CD8-positive, alpha-beta T cell (primary cell): ENCODE measurements at places on chromosomes 11 and 22. TPM values are rescaled to one million over a fixed set of nuclear protein-coding genes. Genes with fewer than 3 reads are reported as not detected.

- no peak for DNase-seq
These were observed 131.9 kb downstream of the MPPED1 start for GRCh38 chr22:43543522-43544288.

GRCh38 chr22:45645150-45645525 lies 26.5 kb upstream of the ATXN10 start:
- no peak for DNase-seq

DNA sequence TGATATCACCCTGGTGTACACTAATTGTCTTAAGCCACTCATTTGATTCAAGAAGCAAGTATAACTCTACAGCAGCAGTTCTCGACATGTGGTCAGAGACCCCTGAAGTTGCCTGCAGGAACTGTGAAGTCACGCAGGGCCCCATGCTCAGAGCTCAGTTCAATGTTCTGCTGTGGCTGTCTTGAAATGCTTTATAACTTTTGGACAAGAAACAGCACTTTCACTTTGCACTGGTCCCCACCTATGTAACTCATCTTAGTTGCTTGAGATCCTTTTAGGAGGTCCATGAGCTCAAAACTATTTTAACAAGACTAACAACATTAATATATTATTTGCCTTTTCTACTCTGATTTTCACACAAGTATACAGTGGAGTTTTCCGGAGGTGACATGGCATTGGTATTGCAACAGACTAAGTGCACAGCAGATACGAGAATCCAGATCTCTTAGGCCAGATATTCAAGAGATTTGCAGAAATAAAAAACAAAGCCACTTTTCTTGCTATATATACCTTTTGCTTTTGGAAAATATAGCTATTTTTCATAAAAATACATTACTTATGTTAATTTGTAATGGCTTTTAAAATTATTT lies 64.8 kb downstream of the PRR5L start:
- no peak for DNase-seq

DNA sequence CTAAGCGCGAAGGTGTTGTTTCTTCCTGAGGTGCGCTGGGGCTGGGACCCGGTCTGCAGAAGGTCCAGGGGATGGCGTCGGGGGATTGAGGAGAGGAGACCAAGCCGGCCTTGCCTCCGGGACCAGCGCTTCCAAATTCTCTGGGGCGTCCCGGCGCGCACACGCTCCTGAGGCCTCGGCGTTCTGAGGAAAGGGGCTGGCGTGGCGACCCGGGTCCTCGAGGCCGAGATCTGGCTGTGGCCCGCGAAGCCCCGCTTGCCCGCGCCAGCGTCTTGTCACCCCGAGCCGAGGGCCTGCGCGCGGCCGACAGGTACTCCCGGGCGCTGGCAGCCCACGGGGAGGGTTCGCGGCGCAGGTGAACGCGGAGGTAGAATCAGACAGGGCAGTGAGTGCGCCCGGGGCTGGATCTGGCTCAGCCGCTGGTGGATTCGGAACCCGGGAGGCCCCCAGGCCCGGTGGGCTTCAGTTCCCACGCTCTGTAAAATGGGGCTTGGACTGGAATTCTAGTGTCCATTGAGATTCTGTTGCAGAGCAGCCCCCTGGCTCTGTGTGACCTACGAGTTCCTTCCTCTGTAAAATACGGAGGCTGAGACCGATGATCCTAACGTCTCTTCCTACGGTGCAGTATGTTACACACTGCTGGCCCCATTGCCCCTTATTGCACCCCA lies 14.7 kb downstream of the SSH3 start:
- peak; percentile 37 for DNase-seq

DNA sequence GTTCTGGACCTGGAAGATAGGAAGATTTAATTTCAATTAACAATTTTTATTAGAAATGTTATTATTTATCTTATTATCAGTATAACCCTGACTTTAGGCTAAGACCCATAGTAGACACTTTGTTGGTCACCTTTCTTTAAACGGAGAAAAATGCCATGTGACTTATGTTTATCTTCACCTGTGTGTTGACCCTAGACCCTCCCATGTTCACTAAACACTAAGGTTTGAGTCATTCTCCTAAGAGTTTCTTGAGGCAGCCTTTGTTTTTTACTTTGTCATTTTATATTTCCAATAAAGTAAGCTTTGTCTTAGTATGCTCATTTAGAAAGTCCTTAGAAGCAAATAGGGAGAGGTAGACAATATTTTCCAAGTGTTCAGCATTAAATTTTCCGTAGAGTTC lies 771.7 kb downstream of the METTL15 start:
- no peak for DNase-seq

DNA sequence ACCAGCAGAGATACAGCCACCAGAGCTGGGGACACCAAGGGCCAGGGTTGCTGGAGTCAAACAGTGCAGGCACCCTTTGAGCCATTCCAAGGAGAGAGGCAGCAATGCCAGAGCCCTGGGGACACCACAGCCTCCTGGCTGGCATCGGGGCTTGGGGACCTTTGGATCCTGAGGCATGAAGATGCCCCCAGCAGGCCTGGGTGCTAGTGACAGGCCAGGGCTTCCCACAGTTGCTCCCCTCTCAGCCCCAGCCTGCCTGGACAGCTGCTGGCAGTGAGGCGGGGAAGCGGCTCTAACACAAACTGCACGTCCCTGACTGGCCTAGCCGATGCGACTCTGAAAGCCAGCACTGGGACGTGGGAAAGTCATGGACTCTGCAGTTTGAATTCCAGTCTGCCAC lies 2.7 kb downstream of the CD5 start:
- peak; percentile 15 for DNase-seq

- DNase-seq: no peak
These were observed 176.9 kb downstream of the MN1 start for GRCh38 chr22:27624705-27625104.

DNA sequence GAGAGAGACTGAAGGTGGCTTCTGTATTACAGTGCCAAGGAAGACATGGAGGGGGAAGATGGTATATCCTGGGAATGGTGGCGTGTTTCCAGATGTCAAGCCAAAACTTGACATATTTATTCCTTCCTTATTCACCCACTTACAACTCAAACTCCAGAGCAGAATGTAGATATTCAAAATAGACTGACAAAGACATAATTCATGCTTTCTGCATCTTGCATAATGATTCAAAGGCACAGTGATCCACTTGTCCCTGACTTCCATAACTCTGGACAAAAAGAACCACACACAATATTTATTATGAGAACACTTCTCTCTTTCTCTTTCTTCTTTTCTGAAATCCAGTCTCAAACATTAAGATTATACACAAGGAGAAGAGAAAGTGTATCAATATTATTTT lies 48.9 kb downstream of the SLC17A6 start:
- no peak for DNase-seq

GRCh38 chr11:83278351-83278750 lies 7.8 kb downstream of the CCDC90B start:
- DNase-seq: no peak

GRCh38 chr11:134580610-134580975 lies 168.6 kb upstream of the B3GAT1 start:
- DNase-seq: no peak

DNA sequence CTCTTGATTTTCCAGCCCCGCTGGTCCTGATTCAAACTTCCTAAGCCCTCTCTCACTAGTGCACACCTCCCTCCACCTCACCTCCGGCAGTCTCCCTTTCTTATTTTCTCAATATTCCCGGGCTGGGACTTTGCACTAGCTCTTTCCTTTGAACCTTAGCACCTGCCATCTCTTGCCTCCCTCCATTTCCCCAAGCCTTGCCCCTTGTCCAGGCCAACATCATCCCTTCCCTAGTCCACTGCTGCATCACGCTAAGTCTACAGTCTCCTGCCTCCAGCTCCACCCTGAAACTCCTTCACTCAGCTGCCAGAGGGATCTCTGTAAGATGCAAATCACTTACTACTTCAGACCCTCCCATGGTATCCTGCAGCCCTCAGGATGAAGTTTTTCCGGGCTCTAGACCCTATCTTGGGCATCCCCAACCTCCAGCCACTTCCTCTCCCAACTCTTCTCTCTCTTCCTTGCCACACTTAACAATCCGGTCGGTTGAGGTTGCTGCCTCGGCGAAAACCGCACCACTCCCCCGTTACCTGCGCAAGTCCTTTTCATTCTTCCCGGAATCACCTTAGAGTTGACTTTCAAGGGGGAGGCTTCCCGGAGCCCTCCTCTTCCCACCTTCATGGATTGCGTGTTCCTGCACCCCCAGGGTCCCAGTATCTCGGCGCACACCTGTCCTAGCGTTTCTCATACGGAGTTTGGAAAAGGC lies 42.7 kb downstream of the NECTIN1 start:
- no peak for DNase-seq

DNA sequence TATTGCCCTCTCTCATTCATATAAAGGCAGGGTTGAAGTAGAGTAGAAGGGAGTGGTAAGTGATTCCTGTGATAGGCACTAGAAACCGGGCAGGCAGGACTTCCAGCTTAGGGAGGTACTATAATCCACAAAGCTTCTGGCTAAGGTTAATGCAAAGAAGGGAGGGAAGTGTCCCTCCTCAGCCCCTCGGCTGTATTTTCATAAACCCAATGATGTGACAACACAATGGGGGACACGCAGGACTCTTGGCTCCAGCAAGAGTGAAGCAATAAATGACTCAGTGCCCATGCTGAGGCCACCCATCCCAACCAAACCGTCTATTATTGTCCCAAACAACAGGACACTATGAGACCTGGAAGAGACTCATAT lies 90.7 kb downstream of the ETS1 start:
- no peak for DNase-seq

- no peak for DNase-seq
These were observed 82.6 kb downstream of the FAM76B start for GRCh38 chr11:95706974-95707387.

- DNase-seq: no peak
These were observed 433.2 kb downstream of the GUCY1A2 start for GRCh38 chr11:106585061-106585460.

GRCh38 chr22:50526834-50527801 lies 1.7 kb upstream of the SCO2 start:
- DNase-seq: no peak

EXPH5 gene
- 1.5 TPM for total RNA-seq

CCDC73 gene
- not detected for total RNA-seq

ATG13 gene
- 137 TPM for total RNA-seq
